ENCODE measurements at places on chromosomes 16 and 17. TPM values are rescaled to one million over a fixed set of nuclear protein-coding genes. Genes with fewer than 3 reads are reported as not detected.

Gene KCNJ18
- not detected for total RNA-seq

- peaks cover 27% of the 10 kb centered on the region for H3K36me3 ChIP-seq
- H3K4me1 ChIP-seq: peaks cover 38% of the 10 kb centered on the region
- peak overlapping the region; percentile 40 for H3K27ac ChIP-seq
- peak; percentile 57 for DNase-seq
- no peaks in the 10 kb centered on the region for H3K27me3 ChIP-seq
- no peak overlapping the region for H3K4me3 ChIP-seq
Measured at GRCh38 chr17:67359960-67360791, 6.2 kb downstream of the PSMD12 start.

- H3K4me1 ChIP-seq: peaks cover 13% of the 10 kb centered on the region
- DNase-seq: no peak
- no peaks in the 10 kb centered on the region for H3K36me3 ChIP-seq
- no peak overlapping the region for H3K27ac ChIP-seq
Measured at GRCh38 chr17:17414341-17414805, 62.4 kb upstream of the MED9 start.

Gene CACNA1H
- 8.2 TPM for total RNA-seq

DNA sequence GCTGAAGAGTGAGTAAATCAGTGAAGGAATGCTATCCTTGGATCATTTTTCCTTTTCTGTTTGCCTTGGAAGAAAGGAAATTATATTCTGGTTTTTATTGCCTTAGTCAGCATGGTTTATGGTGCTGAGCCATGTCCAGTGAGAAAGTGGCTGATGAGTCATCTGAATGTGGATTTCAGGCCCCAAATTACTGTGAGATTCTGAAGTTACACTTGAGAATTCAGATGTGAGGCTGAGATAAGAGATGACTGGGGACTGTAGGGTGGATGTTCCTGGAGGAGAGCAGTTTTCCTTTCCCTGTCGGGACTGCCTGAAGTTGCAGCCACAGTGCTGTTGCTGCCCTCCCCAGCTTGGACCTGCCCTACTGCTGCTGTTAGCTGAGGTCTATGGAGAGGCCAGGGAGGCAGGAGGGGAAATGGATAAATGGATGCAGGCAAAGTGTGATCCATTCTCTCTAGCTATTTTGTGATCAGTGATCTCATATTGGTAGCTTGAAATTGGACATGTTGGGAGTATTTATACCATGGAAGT lies 4.2 kb upstream of the MAP3K14 start:
- H3K27me3 ChIP-seq: no peaks in the 10 kb centered on the region
- no peaks in the 10 kb centered on the region for H3K36me3 ChIP-seq
- no peak overlapping the region for H3K4me3 ChIP-seq
- peak overlapping the region; percentile 9 for H3K27ac ChIP-seq
- peaks cover 21% of the 10 kb centered on the region for H3K4me1 ChIP-seq
- no peak for DNase-seq

Data from T-cell (primary cell).